Breast epithelium (tissue), 4 donors: ENCODE measurements at places on chromosomes 16 and 17.

GRCh38 chr17:59533694-59534093 is 31.7 kb upstream of the DHX40 start:
- DNase-seq = no peak

- no peak for DNase-seq
Measured at GRCh38 chr17:58703137-58703915, 10.9 kb downstream of the RAD51C start.

DNA sequence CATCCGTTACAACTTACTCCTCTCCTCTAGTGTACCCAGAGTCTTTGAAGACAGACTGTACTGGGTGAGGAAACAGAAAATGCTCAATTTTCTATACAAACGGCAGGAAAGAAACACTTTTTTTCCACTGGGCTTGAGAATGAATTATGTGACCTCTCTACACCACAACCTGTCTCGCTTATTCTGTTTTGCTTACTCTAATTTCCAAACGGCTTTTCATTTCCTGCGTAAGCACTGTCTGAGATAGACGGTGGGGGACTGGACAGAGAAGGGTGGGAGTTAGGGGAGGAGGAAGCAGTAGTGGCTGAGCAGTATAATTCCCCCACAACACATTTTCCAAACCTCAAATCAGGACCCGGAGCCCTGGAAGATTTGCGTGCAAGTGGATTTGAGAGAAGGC is 191.4 kb upstream of the SDK2 start:
- no peak for DNase-seq

DNA sequence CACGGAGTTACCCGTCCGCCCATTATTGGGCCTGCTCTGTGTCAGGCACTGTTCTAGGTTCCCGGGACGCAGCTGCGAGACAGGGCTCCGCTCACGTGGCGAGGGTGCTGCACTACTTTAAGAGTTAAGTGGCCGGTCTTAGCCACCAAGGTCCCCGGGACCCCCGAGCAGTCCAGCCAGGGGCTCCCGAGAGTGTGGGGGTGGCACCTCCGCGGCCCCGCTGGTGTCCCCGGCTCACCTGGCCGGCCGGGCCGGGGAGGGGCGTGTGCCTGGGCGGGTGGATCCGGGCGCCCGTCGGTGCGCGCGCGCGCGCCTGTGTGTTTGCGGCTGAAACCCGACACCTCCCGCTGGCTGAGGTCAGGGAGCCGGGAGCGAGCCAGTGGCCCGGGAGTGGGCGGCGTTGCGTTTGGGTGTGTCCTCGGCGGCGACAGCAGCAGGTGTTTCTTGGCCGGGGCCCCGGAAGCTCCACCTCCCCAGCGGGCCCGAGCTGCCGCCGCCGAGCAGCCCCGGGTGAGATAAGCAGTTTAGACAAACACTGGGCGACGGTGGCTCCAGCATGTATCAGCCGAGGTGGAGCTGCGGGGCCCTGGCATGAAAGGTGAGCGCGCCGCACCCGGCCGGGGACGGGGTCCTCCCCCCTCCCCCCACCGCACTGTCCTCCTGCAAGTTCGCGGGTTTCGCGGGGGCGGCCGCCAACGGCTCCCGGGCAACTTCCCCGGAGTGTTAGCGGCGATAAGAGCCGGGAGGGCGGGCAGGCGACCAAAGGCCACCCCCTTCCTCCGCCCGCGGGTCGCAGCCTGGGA is at the start of gene GSE1:
TSS of gene GSE1 (plus strand) at position 522 of the 803 bp plus-strand sequence. CDS start at position 592, 70 bp downstream.
- peak; percentile 97 for DNase-seq

DNA sequence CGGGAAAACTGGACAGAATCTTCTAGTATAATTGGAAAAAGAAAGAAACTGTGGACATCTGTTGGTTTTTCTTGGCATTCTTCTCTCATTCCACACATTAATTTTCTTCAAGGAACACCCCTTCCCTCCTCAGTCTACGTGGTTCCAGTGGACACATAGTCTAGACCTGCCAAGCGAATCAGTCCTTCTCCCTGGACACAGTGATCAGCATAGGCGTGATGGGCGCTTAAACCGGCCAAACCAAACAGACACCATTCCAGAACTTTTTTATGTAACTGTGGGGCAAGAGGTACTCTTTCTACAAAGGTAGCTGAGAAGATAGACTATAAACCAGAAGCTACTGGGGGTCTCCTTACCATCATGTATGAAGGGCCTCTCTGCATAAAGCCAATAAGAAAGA is 121.8 kb upstream of the COX10 start:
- no peak for DNase-seq
